Body of pancreas (tissue), 4 donors: ENCODE measurements at places on chromosomes 2 and 18. TPM values are rescaled to one million over a fixed set of nuclear protein-coding genes. Genes with fewer than 3 reads are reported as not detected.

Gene SEMA4C
- 13.7 TPM for total RNA-seq

Gene FTCDNL1
- 2.6 TPM for total RNA-seq

Gene KIAA2012
- total RNA-seq = not detected

Gene MC2R
- total RNA-seq = not detected

Gene NFATC1
- 5.2 TPM for total RNA-seq

Gene CPO
- total RNA-seq = not detected

Gene RASGRP3
- total RNA-seq = 22.1 TPM

Gene C2orf80
- total RNA-seq = not detected

Gene SULT1C2
- 13.2 TPM for total RNA-seq

Gene TRIM43B
- total RNA-seq = not detected

Gene FEV
- not detected for total RNA-seq

Gene CNTNAP5
- total RNA-seq = 0.26 TPM

Gene PAIP2B
- total RNA-seq = 32.9 TPM

Gene ALKAL2
- 56.6 TPM for total RNA-seq

Gene FBXO15
- 1.0 TPM for total RNA-seq

Gene LCT
- total RNA-seq = not detected

Gene TEKT4
- total RNA-seq = not detected

Gene PTPN18
- total RNA-seq = 61.7 TPM

Gene DSG4
- total RNA-seq = not detected

Gene DCDC2C
- total RNA-seq = not detected

Gene ABCG5
- total RNA-seq = not detected

Gene MC4R
- total RNA-seq = not detected

Gene ERICH2
- total RNA-seq = not detected

Gene SLC9A4
- total RNA-seq = 0.78 TPM

Gene FAHD2B
- 1.3 TPM for total RNA-seq

Gene ALPG
- total RNA-seq = not detected

Gene MSH6
- 15.8 TPM for total RNA-seq

Gene HS1BP3
- 21.1 TPM for total RNA-seq

Gene UPP2
- total RNA-seq = not detected

Gene CCDC150
- 2.6 TPM for total RNA-seq

Gene DYTN
- not detected for total RNA-seq

Gene SIX3
- total RNA-seq = 0.52 TPM

Gene HMSD
- total RNA-seq = not detected

Gene TUBB8B
- not detected for total RNA-seq

Gene KCNG2
- total RNA-seq = not detected

Gene LYG2
- not detected for total RNA-seq

Gene TWIST2
- 7.5 TPM for total RNA-seq
